ENCODE measurements at places on chromosomes 16 and 17.

- DNase-seq: no peak
Observed at GRCh38 chr17:68461589-68461988, 4.3 kb upstream of the WIPI1 start.

DNA sequence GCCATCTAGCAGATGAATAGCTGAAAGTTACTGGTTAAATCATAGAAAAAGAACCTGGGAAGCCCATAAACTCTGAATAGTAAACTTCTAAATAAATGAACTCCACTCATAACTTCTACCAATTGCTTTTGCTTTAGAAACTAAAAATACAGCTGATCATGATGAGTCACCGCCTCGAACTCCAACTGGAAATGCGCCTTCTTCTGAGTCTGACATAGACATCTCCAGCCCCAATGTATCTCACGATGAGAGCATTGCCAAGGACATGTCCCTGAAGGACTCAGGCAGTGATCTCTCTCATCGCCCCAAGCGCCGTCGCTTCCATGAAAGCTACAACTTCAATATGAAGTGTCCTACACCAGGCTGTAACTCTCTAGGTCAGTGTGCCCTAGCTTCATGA is 9.7 kb downstream of the KAT7 start:
- DNase-seq: no peak

DNA sequence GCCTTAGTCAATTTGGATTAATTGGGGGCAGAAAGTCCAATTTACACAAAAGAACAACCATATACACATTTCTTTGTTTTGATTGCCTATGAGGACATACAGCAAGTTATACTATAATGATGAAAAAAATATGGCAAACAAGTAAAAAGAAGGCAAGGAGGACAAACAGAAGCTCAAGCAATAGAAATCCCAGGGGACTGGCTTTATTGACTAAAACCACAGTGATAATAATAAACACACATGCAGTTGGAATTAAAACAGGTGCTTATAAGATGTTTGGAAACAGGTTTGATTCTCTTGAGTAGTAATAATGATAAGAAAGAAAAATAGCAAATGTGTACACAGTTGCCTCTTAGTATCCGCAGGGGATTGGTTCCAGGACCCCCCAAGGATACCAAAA is 176.4 kb downstream of the SHISA9 start:
- no peak for DNase-seq

GRCh38 chr16:57799600-57800199 is 2.6 kb downstream of the KIFC3 start:
- DNase-seq: no peak

- no peak for DNase-seq
Observed at GRCh38 chr16:50201787-50202186, 48.7 kb downstream of the TENT4B start.

DNA sequence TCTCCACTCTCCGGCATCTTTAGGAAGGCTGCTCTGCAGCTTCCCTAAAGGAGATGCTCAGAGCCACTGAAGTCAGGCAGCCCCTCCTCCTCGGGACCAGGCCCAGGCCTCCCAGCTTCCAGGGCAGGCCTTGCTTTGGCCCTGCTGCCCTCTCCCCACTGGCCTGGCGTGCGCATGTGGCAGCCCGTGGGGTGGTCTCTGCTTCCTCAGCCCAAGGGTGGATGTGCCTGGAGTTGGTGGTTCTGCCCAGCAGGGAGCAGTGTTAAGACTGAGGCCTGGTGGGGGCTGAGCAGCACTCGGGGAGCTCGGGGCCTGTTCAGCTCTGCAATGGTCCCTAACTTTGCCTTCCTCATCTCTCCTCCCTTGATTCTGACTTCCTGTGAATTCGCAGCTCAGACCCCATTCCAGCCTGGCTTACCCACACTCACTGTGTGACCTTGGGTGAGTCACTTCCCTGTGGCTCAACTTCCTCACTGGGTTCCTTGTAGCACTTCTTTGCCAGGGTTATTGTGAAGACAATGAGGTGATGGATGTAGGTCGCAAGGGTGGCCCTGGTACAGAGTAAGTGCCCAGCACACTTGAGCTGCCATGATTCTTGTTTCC is 63.2 kb downstream of the NKD1 start:
- DNase-seq: no peak

DNA sequence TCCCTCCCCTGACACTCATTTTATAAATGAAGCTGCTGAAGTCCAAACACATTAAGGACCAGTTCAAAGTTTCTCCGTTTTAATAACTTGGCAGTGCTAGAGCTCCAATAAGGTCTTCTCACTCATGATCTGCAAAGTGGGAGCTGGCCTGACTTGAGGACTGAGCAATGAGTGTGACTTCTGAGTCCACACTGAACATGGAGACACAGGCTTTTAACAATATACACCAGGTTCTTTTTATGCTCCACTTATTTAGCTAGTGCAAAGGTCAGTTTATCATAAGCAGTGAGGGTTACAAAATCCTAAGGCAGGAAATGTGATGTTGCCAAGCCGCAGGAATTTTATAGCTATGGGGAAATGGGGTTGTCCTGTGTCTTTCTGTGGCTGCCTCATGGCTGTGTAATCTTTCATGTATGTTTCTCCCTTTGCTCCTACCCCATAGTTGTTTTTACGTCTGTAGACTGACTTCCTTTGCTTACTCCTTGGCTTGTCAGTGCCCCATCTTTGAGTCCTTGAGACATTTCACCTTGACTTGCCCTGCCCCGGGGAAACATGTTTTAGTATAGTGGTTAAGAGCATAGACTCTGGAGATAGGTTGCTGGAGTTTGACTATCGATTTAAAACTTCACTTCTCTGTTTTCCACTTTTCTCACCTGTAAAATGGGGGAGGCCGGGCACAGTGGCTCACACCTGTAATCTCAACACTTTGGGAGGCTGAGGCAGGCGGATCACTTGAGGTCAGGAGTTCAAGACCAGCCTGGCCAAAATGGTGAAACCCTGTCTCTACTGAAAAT is 12.2 kb upstream of the MMD start:
- no peak for DNase-seq

DNA sequence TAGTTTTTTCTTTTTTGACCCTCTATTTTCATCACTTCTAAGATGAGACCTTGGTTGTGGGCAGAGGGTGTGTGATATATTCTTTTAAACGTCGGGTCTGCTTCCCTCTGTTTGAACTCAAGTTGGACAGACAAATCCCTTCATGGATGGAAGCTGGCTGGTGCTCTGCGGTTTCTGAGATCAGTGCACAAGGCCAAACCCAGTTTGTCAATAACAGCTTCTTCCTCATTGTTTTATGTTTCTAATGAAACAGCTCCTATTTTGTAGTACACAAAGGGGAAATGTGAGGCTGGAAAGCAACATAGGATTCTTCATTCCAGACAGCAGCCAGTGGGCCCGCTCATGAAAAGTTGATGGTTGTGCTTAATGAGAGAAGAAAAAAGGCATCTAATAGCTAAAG is 159.6 kb downstream of the PRKCA start:
- DNase-seq: no peak
